Fibroblast of skin of scalp (primary cell): ENCODE measurements at places on chromosomes 2 and 18.

DNA sequence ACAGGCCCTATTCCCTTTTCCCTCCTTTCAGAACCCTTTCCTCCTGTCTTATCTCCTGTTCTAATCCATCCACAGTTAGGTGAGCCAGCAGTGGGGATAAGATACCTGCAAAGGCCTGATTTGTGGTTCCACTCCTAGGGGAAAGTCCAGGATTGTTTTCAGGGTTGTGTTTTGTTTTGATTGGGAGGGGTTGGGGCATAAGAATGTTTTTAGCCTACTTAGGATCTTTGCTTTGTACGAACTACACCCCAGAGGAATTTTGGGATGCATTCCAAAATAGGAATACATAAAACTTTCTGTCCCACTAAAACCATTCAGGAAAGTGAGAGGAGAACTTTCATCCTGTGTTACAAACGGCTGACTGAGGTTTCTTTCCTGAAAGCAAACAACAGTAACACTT lies 150.8 kb upstream of the PGAP1 start:
- DNase-seq: peak; percentile 34

- no peak for DNase-seq
Measured at GRCh38 chr2:661360-661635, 15.9 kb downstream of the TMEM18 start.

- DNase-seq: peak; percentile 2
Measured at GRCh38 chr2:25018681-25019080, 23.2 kb upstream of the EFR3B start.

- DNase-seq: no peak
Measured at GRCh38 chr2:120429586-120430500, 83.9 kb downstream of the INHBB start.

- peak; percentile 81 for DNase-seq
Measured at GRCh38 chr2:191038241-191038725, 24.3 kb upstream of the STAT1 start.

- peak; percentile 97 for DNase-seq
Measured at GRCh38 chr18:32349728-32350395, 120.8 kb downstream of the GAREM1 start.

DNA sequence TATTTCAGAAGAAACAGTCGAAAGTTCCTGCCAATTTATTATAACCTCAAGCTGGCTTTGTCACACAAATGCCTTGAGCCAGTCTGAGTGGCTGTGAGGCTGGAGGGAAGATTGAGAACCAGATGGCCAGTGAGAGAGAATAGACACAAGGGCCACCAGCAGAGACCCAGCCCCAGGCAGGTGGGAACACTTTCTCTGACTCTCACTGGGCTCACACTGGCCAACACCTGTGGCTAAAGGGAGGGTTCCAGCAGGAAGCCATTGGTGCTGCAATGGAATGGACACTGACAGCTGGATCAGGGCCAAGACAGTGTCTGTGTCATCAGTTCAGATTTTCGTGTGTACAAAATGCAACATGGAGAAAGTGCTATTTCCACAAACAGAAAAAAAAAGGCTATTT lies 29.9 kb downstream of the LOXHD1 start:
- no peak for DNase-seq

DNA sequence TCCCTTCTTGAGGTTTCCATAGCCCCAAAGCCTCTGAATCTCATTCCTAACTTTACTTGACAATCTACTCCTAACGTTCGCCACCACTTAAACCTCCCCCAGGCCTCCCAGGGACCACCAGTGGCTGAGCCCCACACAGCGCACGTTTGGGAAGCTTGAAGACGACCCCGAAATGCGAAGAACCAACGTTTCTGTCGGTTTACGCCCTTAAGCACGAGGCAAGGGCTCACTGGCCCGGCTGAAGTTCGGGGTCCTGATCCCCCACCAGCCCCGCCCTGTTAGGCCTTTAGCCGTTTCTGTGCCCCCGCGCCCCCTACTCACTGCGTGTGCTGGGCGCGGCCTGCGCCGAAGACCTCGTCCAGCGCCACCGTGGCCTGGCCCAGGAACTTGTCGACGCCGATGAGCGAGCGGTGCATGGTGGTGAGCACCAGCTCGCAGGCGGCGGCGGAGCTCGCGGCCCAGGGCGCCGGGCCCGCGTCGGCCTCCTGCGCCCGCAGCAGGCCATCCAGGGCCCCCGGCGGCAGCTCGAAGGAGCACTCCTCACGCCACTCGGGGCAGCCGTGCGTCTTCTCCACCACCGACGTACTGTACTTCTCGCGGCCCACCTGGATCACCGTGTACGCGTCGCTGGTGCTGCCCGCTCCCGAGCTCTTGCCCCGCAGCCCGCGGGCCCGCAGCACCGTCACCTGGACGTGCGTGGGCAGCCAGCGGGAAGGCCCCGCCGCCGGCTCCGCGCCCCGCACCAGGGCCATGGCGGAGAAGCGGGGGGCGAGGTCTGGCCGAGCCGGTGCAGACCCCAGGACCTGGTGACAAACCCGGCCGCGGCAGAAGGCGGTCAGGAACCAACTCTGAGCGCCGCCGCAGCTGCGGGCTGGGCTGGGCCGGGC lies 479 bp downstream of the RAB11FIP5 start:
- DNase-seq: peak; percentile 41

DNA sequence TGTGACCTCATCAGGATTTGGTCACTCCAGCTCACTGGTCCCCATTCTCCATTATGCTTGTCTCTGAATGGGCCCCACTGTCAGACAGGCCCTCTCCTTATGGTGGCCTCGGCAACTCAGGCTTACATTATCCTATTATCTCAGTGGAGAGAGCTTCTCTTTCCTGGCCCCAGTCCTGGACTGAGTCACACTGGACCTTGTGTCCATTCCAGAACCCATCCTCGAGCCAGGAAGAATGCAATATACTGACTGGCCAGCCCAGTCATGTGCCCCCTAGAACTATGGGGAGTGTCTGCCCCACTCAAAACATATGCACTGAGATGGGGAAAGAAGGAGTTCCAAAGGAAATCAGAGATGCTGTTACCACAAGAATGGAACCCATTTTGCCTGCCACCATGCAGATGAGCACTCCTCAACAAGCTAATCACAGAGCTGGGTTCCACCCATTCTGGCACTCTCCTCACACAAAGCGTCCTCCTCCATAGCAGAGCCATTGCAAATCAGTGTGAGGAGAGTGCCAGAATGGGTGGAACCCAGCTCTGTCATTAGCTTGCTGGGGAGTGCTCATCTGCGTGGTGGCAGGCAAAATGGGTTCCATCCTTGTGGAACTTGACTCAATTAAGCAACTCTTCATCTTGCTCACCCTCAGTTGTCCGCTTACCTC lies 71.9 kb downstream of the CHRNA1 start:
- DNase-seq: no peak

DNA sequence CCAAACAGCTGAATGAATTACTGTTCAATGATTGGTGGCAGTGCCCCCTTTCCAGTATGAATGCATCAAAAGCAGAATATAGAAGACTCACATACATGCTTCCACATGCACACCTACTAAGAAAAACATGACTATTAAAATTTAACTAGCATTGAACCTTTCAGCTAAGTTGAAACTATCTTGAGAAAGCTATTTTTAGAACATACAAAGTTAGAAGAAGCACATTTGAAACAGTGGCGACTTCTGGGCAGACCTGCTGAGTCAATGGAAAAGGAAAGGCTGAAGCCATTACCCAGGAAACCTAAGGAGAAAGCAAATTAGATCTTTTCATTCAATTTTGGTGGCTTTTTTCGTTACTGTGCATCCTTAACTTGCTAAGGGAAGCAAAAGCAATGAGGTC lies 55.9 kb downstream of the PLA2R1 start:
- peak; percentile 11 for DNase-seq

- peak; percentile 22 for DNase-seq
Measured at GRCh38 chr18:77098538-77099174, 33.9 kb downstream of the MBP start.
